ENCODE measurements at places on chromosomes 1 and 21. TPM values are rescaled to one million over a fixed set of nuclear protein-coding genes. Genes with fewer than 3 reads are reported as not detected.

CD164L2 gene
- total RNA-seq = not detected

ZNF496 gene
- total RNA-seq = 60.7 TPM

FCRLA gene
- not detected for total RNA-seq

ARTN gene
- not detected for total RNA-seq

CRYAA gene
- total RNA-seq = not detected

MAN1C1 gene
- 32.0 TPM for total RNA-seq

DSCAM gene
- not detected for total RNA-seq

SLC1A7 gene
- total RNA-seq = 3.8 TPM

LINGO4 gene
- not detected for total RNA-seq

LCE1D gene
- not detected for total RNA-seq
